ENCODE measurements at places on chromosomes 7 and 10.

DNA sequence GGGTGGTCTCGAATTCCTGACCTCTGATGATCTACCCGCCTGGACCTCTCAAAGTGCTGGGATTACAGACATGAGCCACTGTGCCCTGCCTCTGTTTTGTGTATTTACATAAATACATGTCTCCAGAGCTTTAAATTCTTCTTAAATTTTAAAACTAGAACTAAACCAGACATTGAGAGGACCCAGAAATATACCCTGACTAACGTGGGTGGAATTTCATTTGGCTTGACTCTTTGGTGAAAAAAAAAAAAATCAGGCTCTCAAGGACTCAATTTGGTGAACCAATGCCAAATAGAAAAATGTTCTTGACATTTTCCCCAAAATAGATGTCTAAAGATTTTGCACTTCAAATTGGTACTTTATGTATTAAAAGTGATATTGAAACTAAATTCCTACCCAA lies 16.6 kb upstream of the FAS start:
- no peak for DNase-seq

- DNase-seq = no peak
Observed at GRCh38 chr10:65827359-65827758, 1098.5 kb upstream of the LRRTM3 start.

DNA sequence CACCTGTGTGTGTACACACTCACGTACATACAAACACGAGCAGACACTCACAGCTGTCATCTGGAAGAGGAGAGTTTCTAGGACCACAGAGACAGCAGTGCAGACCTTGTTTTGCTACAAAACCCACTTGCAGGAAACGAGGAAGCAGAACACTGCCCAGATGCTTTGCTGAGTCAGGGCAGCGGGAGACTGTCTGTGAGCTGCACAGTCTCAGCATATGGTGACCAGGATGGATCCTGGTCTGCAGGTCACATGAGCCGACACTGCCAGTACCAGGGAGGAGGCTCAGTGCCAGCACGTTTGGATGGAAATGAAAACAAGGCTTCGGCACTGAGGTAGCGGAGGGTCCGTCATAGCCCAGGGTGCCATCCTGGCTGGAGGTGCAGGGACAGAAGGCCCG lies 117.6 kb upstream of the DPP6 start:
- DNase-seq = no peak

DNA sequence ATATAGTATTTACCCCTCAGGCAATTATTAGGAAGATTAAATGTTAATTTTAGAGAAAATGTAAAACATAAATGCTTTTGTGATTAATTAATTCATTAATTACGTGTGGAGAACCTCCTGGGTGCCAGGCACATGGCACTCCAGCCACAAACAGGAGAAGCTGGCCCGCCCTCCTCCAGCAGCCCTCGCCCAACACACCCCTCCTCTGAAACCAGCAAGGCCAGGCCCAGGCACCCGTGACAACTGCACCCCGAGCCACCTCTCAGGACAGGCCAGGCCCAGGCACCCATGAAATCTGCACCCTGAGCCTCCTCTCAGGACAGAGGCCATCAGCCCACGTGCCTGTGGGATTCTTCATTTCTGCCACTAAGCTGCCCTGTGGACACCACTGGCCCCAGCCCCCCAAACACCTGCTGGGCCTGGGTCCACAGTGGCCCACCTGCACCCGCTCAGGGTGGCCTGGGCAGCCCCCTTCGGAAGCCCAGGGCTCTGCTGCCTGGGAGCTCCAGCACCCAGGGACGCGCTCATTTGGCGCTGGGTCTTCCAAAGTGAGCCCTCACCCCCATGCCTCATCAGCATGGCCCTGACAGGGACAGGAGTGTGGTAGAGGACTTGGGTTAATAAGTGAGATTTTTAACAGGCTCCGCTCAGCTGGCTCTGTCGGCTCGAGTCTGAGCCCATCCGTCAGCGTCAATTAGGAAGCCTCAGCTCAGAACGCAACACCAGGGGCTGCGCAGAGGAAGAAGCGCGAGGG lies 482.1 kb downstream of the DNAJB6 start:
- no peak for DNase-seq

GRCh38 chr10:133199992-133200611 lies 29.9 kb upstream of the UTF1 start:
- DNase-seq = no peak

- DNase-seq = no peak
Observed at GRCh38 chr10:116183733-116184511, 89.1 kb downstream of the GFRA1 start.

DNA sequence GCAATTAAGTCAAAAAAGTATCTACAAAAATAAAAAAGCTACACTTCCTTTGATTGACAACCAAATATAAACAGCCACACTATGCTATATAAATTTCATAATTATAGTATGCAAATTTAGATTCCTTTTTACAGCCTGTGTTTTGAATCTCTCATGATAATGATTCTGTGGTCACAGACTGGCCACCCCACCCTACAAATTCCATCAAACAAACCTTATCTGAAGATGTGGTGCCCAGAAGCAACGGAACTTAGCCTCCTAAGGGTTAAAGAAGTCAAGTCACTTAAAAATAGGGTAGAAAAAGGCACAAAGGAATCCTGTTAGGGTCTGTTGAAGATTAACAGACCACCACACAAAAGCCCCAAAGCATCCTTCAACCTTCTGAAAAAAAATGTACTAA lies 351.8 kb downstream of the INHBA start:
- no peak for DNase-seq

- no peak for DNase-seq
Observed at GRCh38 chr7:157547102-157547501, 210.3 kb downstream of the DNAJB6 start.

DNA sequence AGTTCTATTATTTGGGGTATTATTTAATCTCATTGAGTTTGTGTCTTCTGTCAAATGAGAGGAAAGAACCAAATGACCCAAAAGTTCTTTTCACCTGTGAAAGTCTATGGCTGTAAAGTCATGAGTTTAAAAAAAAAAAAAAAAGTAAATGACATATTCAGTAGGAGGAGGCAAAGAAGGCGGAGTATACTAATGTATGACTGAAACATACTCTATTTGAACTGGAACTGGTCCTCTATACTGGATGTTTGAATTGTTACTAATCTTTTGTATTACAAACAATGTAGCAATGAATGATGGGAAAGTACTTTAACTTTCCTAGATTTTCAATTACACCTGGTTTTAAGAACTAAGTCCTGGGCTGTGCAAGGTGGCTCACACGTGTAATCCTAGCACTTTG lies 24.9 kb upstream of the GSAP start:
- DNase-seq = no peak

DNA sequence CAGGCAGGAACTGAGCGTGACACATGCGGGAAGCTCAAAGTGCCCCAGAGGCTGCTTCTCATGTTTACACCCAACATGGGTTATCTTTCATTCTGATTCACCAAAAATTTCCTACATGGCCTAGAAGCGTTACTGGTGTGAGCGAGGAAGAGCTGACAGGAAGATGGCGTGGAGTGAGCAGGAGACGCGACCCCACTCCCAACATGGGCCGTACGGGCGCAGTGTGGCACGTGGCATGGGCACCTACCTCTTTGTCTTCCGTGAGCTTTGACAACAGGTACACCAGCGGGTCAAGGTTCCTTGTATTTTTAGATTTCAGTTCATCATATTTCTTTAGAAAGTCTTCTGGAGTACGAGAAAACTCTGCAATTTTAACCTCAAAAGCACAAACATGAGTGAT lies 8.9 kb downstream of the TUBGCP2 start:
- DNase-seq = no peak

DNA sequence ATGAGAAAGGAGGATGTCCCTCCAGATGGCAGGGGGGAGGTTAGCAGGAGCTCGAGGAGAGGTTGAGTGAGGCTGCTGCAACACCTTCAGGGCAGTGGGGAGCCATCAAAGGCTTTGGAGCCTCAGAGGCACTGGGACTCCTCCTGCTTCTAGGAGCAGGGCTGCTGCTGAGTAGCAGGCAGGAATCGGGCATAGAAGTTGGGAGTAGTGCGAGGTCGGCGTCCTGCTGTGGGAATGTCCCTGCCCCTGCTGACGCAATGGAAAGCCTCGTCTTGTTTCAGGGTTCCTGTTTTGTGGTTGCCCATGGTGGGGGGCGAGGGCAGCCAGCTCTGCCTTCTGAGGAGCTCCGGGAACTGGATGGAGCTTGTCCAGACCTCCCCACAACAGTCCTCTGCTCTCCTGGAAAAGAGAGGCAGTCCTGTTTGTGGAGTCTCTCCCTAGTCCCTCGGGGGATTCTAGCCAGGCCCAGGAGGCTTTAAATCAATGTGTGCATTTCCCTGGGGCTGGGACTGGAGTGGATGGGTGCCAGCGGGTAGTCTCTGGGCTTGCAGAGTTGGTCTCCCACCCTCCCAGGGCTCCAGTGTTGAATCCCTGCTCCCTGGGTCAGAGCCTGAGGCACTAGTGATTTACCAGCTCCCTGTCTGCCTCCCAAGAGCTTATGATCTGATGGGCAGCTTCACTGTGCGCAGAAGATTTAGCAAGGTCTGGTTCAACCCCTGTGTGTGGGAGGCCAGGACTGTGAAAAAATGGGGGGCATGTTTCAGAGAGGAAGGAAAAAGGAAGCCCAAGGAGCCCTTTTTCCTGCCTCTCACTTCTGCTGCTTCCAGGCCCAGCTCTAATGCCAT lies 98.7 kb upstream of the PPIF start:
- DNase-seq = no peak

GRCh38 chr10:58030208-58030607 lies 237.5 kb downstream of the IPMK start:
- peak; percentile 12 for DNase-seq

- DNase-seq = no peak
Observed at GRCh38 chr7:32154797-32155196, 84.6 kb upstream of the PDE1C start.

DNA sequence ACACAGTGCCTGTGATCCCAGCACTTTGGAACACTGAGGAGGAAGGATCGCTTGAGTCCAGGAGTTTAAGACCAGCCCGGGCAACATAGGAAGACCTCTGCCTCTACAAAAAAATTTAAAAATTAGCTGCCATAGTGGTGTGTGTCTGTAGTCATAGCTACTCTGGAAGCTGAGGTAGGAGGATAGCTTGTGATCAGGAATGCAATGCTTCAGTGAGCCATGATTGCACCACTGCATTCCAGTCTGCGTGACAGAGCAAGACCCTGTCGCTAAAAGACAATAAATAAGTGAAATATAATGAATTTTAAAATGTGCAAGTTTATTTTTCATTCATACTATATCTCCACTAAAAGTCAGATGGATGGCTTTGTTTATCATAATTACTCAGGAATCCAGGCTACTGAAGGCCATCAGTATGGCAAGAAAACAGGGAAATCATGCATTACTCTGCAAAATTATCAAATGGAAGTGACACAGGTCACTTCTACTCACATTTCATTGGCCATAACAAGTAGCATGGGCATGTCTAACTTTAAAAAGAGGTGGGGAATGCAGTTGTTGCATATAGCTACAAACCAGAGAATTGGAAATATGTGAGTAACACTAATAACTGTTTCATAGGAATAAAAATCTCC lies 32.9 kb upstream of the FAM3C start:
- no peak for DNase-seq

GRCh38 chr7:66845379-66846095 lies 75.5 kb upstream of the TMEM248 start:
- DNase-seq = no peak

DNA sequence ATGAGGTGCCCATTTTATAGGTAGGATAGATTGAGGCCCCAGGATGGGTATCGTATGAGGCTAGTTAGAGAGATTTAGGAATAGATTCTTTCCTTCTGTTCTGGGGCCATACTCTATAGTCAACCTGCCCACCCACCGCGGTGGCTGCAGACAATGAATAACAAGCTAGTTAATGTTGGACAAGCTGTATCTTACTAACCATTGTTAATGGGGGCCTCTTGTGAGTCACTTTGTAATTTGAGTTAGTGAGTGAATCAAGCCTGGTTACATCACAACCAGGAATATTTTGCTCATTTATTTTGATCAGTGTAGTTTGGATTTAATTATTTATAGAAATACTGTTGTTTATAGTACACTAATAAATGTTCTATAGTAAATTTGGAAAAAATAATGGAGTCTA lies 7.3 kb downstream of the SORCS3 start:
- DNase-seq = no peak

GRCh38 chr10:11403116-11403515 lies 208.3 kb downstream of the USP6NL start:
- DNase-seq = no peak

DNA sequence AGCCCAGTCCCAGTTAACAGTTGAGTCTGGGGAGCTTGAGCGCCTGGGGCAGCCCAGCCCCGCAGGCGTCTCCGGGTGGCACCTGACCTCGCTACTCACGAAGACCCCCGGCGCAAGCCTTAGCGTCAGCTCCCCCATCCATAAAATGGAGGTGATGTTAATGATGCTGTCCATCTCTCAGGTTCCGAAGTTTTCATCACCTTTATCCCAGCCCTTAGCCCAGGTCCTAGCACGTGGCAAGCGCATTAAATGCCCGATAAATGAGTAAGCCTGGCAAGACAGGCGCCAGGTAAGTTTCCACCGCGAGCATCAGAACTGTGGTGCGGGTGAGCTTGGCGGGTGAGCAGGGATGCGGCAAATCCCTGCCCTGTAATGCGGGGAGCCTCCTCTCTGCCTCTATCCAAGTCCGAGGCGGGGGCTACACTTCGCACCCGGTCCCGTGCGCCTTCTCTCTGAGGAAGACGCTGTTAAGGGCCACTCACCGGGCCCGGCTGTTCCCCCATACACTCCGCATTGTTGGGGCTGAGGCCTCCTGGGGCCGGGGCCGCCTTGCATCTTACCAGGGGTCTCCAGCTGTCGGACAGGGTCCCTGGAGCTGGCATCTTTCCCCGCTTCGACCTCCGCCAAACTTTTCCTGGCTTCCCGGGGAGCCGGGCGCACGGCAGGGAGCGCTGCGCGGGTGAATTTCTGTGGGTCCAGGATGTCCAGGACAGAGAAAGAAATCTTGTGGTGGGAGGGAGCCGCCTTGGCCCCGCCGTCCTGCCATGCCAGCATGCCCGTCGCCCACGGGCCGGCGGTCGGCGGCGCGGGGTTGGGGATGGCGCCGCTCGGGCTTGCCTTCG lies 444 bp downstream of the NKX1-2 start:
- DNase-seq = no peak

- no peak for DNase-seq
Observed at GRCh38 chr10:115942101-115942500, 330.9 kb downstream of the GFRA1 start.

- no peak for DNase-seq
Observed at GRCh38 chr7:155972651-155973390, 160.6 kb upstream of the SHH start.
